Activated CD4-positive, CD25-positive, alpha-beta regulatory T cell (primary cell): ENCODE measurements at places on chromosomes 6 and 20.

- DNase-seq = no peak
Measured at GRCh38 chr6:121695329-121695728, 259.9 kb downstream of the GJA1 start.

- no peak for DNase-seq
Measured at GRCh38 chr20:36967636-36968035, 16.1 kb upstream of the SAMHD1 start.

- no peak for DNase-seq
Measured at GRCh38 chr6:166720856-166721255, 93.8 kb upstream of the RPS6KA2 start.

GRCh38 chr6:91438570-91438969 lies 851.7 kb upstream of the MAP3K7 start:
- DNase-seq = no peak

- DNase-seq = no peak
Measured at GRCh38 chr6:24069526-24069925, 56.5 kb upstream of the NRSN1 start.
